SJCRH30 (cell line): ENCODE measurements at places on chromosomes 4 and X.
A peak's percentile ranks its signal among the peaks of the same experiment; 100 is the strongest.

- no peak for DNase-seq
Observed at GRCh38 chrX:120321520-120322281, 10.4 kb upstream of the TMEM255A start.

DNA sequence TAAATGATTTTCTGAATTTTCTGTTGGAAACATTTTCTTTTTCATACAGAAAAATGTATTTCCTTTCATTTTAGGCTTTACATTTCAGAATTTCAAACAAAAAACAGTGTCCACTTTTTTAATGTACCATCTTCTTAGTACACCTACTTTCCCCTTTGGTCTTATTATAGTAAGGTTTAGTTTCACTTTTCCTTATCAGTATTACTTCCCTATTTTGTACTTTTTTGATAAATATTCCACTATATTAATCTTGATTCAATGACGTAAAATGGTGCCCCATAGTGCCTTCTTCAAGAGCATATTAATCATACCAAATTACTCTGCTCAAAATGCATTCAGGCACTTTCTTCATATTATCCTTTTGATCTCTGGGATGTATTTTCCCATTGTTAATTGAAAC lies 52.5 kb downstream of the BANK1 start:
- DNase-seq: no peak

DNA sequence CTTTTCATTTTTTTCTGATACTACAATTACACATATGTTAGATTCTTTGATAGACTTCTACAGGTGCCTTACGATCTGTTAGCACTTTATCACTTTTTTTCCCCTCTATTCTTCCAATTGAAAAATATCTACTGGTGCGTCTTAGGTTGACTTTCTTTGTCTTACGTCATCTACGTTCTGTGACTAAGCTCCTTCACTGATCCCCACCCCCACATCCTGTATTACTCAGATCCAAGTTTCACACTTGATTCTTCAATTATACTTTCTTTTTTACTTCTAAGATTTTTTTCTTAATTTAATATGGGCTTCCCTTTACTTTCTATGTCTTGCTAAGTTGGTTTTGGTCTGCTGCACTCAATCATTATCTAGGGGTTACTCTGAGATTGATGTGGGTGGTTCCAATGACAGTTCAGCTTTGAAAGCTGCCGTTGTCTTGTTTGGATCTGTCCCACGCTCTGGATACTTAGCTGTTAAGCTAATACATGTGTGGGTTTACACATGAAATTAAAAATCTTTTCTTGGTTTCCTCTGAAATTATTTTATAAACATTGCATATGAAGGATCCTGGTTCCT lies 1321.1 kb downstream of the RAPGEF2 start:
- DNase-seq: peak; percentile 2

DNA sequence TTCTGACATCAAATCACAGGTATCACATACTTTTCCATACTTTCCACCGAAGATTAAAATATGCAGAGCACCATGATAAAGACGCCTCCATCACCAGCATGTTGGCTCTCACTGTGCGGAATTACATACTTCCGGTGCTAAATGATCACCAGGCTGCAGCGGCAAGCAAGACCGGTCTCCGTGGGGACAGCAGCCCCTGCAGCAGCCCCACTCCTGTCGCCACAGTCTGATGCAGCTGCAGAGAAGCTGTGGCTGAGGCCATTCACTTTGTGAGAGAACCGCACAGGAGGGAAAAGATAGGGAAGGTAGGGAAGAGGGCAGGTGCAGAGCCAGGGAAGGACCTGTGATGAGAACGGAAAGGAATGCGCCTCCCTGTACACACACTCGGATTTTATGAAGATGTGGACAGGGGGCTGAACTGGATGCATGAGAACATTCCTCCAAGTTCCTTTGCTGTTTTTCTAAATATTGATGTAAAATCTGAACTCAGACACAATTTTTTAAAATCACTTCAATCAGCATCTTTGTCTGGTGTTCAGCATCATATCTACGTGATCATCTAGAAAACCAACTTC lies 38.3 kb downstream of the AFAP1 start:
- no peak for DNase-seq

GRCh38 chrX:2714551-2714950 lies 23.5 kb downstream of the CD99 start:
- no peak for DNase-seq

DNA sequence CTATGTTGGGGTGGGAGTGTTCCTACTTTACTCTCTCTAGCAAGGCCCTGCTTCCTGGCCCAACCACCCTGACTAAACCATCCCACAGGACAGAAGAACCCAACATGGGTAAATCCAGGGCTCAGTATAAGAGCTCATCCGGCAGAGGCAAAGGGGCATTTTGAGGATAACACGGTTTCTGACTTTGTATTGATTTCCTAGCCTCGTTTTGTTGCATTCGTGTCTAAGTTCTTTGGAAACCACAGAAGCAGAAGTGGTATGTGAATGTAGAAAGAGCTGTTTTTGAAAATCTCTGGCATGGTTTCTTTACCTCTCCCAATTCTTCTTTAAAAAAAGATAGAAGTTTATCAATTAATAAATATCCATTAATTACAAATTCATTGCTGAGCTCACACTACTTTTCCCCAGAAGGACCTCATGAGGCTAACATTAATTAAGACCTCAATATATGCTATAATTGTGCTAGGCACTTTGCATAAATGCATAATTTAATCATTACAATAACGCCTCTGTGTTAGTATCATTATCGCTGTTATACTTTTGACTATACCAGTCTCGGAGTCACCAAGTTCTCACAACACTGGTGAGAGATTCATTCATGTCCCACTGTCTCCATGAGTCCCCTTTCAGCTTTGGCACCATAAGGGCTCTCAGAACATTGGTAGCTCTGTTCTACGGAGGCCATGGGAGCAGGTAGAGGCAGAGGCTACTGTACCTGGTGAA lies 5.8 kb upstream of the CLNK start:
- DNase-seq: no peak

- no peak for DNase-seq
Observed at GRCh38 chr4:13081830-13082229, 402.3 kb downstream of the RAB28 start.

DNA sequence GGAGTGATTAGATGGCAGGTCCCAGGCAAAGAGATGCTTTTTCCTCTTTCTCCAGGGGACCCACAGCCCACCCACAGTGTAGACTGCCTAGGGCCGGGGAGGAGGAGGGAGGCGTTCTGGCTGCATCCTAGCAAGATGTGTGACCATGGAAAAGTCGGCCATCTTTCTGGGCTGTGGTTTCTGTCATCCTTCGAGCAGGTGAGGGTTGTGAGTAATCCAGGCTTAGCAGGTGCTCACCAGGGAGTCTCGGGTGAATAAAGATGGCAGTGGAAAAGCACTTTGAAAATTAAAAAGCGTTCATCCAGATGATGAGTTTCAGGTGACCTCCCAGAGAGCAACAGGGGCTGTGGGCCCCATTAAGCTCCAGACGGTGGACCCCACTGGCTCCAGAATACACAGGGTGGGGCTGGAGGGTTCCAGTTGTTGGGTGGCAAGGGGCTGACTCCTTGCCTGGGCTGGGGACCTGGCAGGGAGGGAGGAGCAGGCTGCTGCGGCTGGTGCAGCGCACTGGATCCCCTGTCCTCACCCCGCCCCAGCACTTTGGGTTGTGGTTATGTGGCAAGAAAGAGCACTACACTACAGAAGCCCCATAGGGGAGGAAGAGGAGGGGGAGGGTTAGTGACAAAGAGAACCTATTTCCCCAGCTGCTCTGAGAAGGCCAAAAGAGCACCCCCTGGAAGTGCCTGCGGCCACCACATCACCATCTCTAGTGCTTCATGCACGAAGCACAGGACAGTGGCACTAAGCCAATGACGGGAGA lies 23.7 kb downstream of the ELF4 start:
- peak; percentile 60 for DNase-seq

DNA sequence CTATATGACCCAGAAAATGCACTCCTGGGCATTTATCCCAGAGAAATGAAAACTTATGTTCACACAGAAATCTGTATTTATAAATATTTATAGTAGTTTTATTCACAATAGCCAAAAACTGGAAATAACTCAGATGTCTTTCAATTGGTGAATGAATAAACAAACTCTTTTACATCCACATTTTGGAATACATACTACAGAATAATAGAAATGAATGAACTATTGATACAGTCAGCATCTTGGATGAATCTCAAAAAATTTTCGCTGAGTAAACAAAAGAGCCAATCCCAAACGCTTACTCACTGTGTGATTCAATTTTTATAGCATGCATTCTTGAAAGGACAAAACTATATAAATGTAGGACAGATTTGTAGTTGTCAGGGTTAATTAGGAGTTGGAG lies 75.1 kb upstream of the HTR2C start:
- DNase-seq: no peak

DNA sequence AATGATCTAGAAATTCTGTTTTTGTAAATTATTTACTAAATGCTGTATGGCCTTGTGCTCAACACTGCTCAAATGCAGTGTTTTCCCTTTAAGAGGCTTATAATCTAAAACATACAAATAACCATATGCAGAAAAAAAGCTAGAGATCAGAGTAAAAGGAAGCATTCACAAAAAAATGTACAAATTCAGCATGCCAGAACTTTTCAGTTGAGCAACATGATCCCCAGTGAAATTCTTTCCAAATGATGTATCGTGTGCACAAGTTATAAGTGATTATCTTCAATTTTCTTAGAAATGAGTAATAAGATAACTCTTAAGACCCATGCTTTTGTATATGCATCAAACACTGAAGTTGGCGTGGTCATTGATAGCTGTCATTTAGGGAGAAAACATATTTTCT lies 5.0 kb downstream of the GPC3 start:
- DNase-seq: no peak

GRCh38 chr4:1122505-1122904 lies 9.1 kb upstream of the RNF212 start:
- DNase-seq: no peak

- DNase-seq: no peak
Observed at GRCh38 chr4:7829652-7830580, 109.7 kb downstream of the AFAP1 start.

GRCh38 chrX:69022430-69022829 lies 142.8 kb downstream of the PJA1 start:
- DNase-seq: no peak

GRCh38 chrX:2608638-2609430 lies 82.3 kb upstream of the CD99 start:
- DNase-seq: peak; percentile 88

DNA sequence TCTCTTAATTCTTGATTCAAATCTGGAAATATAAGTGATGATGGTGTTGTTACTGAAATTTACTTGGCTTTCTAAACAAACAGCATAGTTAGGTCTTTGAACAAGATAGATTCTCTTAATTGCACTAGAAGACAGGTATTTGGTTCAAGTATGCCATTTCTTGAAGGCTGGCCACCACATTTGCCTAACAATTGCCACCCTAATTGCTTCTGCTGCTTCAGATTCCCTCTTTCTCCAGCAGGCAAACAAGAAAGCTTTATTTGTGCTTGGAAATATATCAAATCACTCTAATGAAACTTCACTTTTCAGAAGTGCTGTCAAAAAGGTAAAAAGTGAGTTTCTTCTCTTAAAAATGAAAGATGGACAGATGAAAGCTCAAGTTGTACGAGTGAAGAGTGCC lies 418.6 kb downstream of the INPP4B start:
- DNase-seq: no peak

DNA sequence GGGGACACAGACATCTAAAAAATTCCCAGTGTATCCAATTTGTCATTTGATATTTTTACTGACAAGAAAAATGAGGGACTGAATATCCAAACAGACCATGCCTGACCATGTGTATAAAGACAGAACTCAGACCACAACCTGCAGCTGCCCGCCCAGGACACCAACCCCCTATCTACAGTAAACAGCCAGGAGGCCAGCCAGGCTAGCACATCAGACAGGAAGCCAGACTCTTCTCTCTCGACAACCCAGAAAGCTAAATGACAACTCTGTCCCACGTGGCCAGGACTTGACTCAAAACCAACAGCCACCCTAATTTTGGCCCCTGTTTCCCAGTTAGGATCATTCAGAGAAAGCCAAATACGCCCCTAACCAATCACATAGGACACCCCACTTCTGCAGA lies 15.1 kb downstream of the AFAP1 start:
- peak; percentile 83 for DNase-seq

GRCh38 chr4:120544838-120545237 lies 377.7 kb downstream of the PRDM5 start:
- DNase-seq: no peak

GRCh38 chr4:41069257-41069656 lies 145.1 kb downstream of the APBB2 start:
- DNase-seq: no peak

DNA sequence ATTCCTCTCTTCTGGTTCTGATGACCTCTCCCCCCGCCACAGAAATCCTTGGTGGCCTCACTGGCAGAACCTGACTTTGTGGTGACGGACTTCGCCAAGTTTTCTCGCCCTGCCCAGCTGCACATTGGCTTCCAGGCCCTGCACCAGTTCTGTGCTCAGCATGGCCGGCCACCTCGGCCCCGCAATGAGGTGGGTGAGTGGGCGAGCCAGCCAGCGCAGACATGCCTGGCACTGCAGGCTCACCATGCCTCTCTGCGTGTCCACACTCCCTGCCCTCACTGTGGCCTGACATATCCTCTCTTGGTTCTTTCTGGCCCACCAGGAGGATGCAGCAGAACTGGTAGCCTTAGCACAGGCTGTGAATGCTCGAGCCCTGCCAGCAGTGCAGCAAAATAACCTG lies 8.7 kb downstream of the UBA1 start:
- no peak for DNase-seq

DNA sequence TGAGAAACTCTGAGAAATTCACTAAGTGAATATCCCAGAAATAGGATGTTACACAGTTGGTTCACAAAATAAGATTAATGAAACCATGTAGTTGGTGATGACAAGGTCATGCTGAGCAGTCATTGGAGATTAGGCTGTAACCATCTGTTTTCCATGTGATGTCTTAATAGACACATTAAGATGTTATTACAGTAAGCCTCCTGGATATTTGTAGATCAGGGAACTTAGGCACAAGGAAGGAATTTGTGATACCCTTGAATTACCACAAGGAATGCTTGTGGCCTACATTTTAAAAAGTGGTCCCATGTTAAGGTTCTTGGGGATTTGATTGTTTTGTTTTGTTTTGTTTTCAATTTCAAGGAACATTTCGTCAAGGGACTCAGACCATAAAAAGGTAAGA lies 185.6 kb upstream of the BANK1 start:
- DNase-seq: no peak

- no peak for DNase-seq
Observed at GRCh38 chr4:118833192-118833820, 2.6 kb downstream of the SEC24D start.

DNA sequence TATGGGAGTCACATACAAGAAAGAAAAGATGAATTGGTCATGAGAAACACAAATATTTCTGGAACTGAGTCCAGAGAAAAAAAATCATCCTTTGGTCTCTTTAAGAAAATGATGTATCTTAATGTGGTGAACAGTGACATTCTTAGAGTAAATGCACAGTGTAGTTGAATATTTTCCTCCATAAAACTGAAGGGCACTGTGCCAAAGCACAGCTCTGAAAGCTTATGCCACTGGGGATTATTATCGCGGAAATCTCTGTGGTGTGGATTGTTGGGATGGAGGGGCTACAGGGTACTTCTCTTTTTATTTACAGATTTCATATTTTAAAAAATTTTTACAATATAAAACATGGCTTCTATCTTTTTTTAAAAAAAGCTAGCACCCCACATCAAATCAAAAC lies 908.1 kb downstream of the CCSER1 start:
- peak; percentile 55 for DNase-seq
